ENCODE measurements at places on chromosomes 1 and 21.

GRCh38 chr1:1305300-1306069 lies 2.2 kb downstream of the ACAP3 start:
- DNase-seq = peak; percentile 43

- DNase-seq = no peak
Measured at GRCh38 chr1:170669586-170670530, 5.9 kb downstream of the PRRX1 start.

- peak; percentile 79 for DNase-seq
Measured at GRCh38 chr1:201311356-201312011, 28.2 kb downstream of the PKP1 start.

GRCh38 chr21:21109736-21110135 lies 111.5 kb downstream of the NCAM2 start:
- DNase-seq = no peak

- no peak for DNase-seq
Measured at GRCh38 chr1:65508051-65508450, 87.6 kb downstream of the LEPR start.

DNA sequence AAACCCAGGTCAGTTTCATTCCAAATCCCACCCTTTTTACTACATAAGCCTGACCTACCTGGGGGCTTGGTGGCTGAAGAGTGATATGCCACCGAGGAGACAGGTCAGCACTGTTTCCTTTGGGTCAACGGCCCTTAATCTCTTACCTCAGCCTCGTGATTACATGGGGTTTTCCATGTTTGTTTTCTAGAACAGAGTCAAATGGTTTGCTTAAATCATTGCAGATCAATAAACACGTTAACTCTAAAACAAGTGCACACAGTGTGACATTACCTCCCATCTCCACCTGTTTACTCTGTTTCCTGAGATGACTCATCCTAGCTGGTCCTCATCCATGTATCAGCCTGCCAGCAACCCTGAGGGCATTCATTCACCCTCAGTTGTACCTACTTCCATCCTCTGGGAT lies 40.8 kb upstream of the TP53BP2 start:
- no peak for DNase-seq

DNA sequence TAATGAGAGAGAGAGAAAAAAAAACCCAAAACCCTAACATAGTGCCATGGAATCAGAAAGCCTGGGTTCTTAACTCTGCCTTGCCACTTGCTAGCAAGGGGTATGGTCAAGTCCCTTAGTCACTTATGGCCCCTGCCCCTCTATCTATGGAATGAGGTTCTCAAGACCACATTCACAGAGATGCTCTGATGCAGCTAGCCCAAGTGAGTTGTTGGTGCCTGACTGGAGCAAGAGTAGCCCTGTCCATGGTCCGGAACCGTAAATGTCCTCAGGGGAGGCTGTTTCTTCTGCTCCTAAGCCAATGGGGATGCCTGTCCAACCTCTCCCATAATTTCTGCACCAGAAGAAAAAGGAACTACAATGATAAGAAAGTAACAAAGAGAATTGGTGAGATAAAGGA lies 56.8 kb downstream of the CSMD2 start:
- DNase-seq = no peak

DNA sequence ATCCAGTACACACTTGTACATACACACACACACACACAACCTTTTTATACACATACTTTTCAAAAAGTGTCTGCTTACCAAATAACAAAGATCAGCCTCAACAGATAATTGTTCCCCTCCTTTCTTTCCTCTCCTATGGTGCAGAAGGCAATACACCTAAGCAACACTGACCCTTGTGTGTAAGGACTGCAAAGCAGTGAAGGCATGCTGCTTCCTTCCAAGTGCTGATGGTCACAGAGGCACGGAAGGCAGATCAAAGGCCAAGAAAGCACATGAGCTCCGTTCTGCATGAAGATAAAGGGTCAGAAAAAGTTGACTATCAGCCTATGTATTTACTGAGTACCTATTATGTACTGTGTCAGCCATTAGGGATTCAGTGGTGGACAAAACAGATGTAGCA lies 168.8 kb downstream of the TNR start:
- no peak for DNase-seq

DNA sequence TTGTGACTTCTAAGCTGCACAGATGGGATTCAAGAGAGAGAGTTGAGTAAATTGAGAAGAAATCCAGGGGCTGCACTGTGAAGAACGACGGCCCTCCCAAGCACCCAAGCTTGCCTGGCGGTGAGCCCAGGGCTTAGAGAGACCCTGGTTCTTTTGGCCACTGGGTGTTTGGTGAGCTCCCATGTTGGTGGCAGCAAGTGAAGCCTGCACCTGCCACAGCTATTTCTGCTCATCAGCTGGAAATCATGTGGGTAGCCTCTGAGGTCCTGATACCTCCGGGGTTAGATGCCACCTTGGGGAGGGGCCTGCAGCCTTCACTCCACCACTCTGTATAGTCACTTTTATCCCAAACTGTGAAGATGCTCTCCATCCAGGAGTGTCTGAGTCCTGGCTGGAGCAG lies 6.2 kb upstream of the BTG2 start:
- DNase-seq = no peak

GRCh38 chr1:7562729-7563605 lies 208.1 kb upstream of the VAMP3 start:
- no peak for DNase-seq

GRCh38 chr1:192552760-192553191 lies 22.8 kb upstream of the RGS1 start:
- DNase-seq = no peak

GRCh38 chr1:54012008-54012325 lies 6.0 kb downstream of the LDLRAD1 start:
- DNase-seq = no peak

GRCh38 chr1:201783572-201783971 lies 45.4 kb upstream of the IPO9 start:
- no peak for DNase-seq

DNA sequence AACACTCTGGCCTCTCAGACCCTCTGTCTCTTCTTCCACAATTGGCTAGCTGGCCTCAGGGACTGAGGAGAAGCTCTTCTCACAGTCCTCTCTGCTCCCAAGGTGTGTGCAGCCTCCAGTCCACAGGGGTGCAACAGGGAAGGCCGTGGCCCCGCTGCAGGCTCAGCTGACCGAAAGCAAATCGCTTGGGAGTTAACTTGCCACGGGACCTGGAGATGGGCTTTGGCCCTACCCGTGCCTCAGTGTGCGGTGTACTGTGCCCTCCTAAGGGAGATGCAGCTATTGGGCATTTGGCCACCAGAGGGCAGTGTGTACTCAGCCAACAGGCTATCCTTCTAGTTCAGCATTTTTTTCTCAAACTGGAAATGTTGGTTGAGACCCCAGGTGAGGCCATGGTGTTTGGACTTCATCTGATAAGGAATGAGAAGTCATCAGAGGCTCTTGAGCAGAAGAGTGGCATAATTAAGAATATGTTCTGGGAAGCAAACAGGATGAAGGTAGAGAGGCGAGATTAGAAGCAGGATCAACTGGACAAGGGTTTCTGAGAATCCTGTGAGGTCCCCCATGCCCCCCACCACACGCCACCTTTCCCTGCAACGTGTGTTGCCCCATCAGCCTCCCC lies 42.5 kb upstream of the TMEM125 start:
- DNase-seq = peak; percentile 94

- no peak for DNase-seq
Measured at GRCh38 chr1:150161747-150162581, 12.2 kb downstream of the PLEKHO1 start.

DNA sequence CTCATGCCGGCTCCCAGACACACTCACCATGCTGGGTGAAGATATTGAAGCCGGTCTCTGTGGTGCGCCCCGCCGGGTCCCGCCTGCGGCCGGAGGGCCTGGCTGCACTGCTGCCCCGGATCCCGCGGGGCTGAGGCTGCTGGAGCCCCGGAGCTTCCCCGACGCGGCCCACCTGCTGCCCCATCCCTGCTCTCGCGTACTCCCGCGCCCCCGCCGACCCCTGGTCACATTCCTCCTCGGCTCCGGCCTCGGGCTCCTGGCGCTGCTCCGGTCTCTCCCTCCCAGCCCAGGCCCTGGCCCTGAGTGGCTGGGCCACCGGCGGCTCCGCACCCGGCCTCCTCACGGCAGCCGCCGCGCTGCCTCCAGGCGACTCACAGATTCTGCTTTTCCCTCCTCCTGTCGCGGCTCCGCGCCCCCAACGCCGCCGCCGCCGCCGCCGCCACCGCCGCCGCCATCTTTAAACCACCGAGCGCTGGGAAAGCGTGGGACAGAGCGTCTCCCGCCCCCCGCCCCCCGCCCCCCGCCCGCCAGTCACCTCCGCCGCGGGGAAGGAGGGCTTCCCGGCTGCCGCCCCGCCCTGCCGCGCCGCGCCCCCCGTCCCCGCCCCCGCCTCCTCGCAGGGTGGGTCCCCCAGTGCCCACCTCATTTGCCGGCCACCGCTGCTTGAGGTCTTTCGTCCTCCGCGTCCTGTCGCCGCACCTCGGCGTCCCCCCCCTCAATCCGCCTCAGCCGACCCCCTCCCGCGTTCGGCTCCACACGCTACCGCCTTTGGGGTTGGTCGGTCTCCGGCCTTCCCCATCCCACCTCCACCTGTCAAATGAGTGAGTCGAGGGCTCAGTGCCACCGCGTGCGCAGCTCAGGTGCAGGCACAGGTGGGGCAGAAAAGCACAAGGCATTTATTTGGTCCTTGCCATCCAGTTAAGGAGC lies at the start of gene ABL2:
ABL2 (minus strand) TSS at position 464 of the 927 bp plus-strand sequence; CDS start at position 184, 280 bp downstream.
- peak; percentile 13 for DNase-seq

GRCh38 chr21:38269576-38269936 lies 12.8 kb downstream of the KCNJ15 start:
- DNase-seq = no peak

- no peak for DNase-seq
Measured at GRCh38 chr1:30900931-30901560, 7.5 kb downstream of the SDC3 start.

GRCh38 chr1:20233394-20233793 lies 47.1 kb upstream of the PLA2G2C start:
- DNase-seq = peak; percentile 3

Data from inflammatory macrophage treated with lipopolysaccharide for 1 hour (primary cell).